Adrenal gland (tissue), 19 donors: ENCODE measurements at places on chromosomes 2 and 18. TPM values are rescaled to one million over a fixed set of nuclear protein-coding genes. Genes with fewer than 3 reads are reported as not detected.

The CLIP4 gene
- 13.2 TPM for total RNA-seq

The PCARE gene
- not detected for total RNA-seq

The LIMS3 gene
- total RNA-seq = 3.7 TPM

The NEU2 gene
- total RNA-seq = not detected

The NPHP1 gene
- 4.0 TPM for total RNA-seq

The AGFG1 gene
- total RNA-seq = 96.6 TPM

The TBR1 gene
- 0.04 TPM for total RNA-seq

The RSAD2 gene
- total RNA-seq = 7.0 TPM

The UGT1A8 gene
- not detected for total RNA-seq

The C1QL2 gene
- not detected for total RNA-seq

The INPP5D gene
- 3.4 TPM for total RNA-seq

The LYPD1 gene
- 0.69 TPM for total RNA-seq

The RAD51AP2 gene
- total RNA-seq = not detected

The MOGAT1 gene
- not detected for total RNA-seq

The CDH2 gene
- total RNA-seq = 305 TPM

The SNRNP27 gene
- total RNA-seq = 66.5 TPM

The CLEC4F gene
- not detected for total RNA-seq

The LBH gene
- total RNA-seq = 26.2 TPM

The SH3BP4 gene
- total RNA-seq = 18.4 TPM

The TACR1 gene
- 0.28 TPM for total RNA-seq

The COBLL1 gene
- 196 TPM for total RNA-seq

The RAB6C gene
- not detected for total RNA-seq

The TANC1 gene
- 38.8 TPM for total RNA-seq

The DLX1 gene
- total RNA-seq = not detected

The SIGLEC15 gene
- not detected for total RNA-seq

The SLC30A3 gene
- total RNA-seq = not detected
